ENCODE measurements at places on chromosomes 16 and 17. TPM values are rescaled to one million over a fixed set of nuclear protein-coding genes. Genes with fewer than 3 reads are reported as not detected.

The KRTAP4-5 gene
- total RNA-seq = not detected

The KCNJ2 gene
- 3.1 TPM for total RNA-seq

The TLCD3A gene
- total RNA-seq = 7.3 TPM

The KCNG4 gene
- total RNA-seq = not detected

The TEX19 gene
- not detected for total RNA-seq

The HOXB4 gene
- total RNA-seq = 2.5 TPM

The CETP gene
- total RNA-seq = 61.5 TPM

The CCL17 gene
- not detected for total RNA-seq

The KRTAP4-9 gene
- total RNA-seq = not detected
